Stimulated activated CD4-positive, alpha-beta T cell treated with anti-CD3 and anti-CD28 coated beads, Interleukin-12 subunit alpha, Interleukin-12 subunit beta, amount 100 ng/mL, for 48 hours (primary cell): ENCODE measurements at places on chromosomes 16 and 17.

GRCh38 chr17:75723171-75723930, 2.1 kb downstream of the ITGB4 start:
- DNase-seq, result no peak

DNA sequence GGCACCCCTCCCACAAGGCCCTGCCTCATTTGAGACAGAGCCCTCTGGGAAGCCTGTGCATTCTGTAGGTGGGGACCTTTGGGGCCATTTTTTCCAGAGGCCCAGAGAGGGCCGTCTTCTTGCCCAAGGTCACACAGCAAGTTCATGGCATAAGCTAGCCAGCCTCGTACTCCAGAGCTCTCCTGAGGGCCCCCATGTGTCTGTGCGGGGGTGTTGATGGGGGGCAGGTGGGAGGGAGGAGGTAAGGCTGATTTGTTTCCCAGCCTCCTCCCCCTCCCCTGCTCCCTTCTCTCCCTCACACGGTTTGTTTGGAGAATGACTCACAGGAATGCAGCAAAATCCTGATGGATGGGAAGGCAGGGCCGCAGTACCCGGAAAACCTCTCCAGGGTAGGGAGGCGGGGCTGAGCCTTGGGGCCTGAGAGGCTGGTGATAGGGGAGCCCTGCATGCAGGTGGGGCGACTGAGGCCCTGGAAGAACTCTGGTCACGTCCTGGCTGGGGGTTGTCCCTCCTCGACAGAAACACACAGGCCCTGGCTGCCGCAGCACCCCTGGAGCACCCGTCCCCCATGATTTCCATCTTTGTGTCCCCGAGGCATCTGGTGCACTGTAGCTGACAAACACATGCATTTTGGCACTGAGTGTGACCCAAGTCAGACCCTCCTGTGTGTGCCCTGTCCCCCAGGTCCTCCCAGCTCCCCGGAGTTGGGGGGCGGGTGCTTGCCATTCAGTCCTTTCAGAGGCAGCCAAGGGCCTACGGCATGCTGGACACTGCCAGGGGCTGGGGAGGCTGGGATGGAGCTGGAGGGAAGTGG, 29.7 kb downstream of the RAI1 start:
- no peak for DNase-seq

DNA sequence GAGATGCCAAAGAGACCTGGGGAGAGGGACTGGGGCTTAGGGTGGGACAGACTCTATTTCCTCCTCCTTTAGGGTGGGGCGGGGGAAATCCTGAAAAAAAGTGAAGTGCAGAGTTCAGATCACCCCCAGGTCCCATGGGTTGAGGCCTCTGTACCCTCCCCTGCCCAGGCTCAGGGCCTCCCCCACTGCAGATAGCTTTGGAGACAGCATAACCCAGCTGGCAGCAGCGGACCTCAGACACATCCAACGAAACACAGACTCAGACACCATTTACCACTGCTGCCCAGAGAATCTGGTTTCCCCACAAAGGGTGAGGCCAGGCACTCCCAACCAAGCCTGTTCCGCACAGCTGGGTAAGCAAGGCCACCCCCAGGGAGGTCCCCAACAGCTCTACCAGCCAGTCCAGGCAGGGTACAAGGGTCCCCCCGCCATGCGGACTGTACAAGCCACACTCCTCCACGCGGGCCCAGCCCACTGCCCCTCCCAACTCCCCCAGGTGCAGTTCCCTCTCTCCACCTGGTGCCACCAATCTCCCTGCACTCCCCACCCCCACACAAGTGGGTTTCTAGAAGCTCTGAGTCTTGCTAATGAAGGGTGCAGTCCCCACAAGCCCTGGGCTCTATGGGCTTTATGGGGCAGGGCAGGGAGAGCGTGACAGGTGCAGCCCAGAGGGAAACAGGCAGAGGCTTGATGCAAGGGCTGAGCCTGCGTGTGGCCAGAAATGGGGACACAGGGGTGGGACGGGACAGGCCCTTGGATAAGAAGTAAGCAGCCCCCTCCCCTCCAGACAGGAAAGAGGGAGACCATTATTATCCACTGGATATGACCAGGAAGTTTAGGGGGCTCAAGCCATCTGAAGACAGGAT, 8.9 kb downstream of the RHBDF2 start:
- DNase-seq, result no peak

GRCh38 chr17:36149296-36149820, 27.1 kb downstream of the TBC1D3B start:
- DNase-seq, result no peak

GRCh38 chr16:2532494-2533141, 1.4 kb upstream of the CEMP1 start:
- no peak for DNase-seq

DNA sequence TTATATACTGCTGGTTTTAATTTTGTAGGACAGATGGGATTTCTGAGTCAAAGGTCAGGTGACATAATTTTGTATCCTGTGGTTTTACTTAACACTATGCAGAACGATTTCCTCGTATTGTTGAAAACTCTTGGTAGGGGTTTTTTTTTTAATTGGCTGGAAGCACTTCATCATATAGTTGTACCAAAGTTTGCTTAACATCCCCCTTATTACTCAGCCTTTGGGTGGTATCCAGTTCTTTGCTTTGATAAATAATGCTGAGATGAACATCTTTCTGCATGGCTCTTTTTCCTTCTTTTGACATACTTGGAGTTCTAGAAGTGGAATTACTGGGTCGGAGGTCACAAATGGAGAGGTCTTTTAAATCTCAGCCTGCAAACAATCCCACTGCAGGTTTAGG, 419.1 kb downstream of the MAF start:
- DNase-seq, result no peak

GRCh38 chr17:51087072-51087757, 33.5 kb downstream of the SPAG9 start:
- DNase-seq, result no peak

DNA sequence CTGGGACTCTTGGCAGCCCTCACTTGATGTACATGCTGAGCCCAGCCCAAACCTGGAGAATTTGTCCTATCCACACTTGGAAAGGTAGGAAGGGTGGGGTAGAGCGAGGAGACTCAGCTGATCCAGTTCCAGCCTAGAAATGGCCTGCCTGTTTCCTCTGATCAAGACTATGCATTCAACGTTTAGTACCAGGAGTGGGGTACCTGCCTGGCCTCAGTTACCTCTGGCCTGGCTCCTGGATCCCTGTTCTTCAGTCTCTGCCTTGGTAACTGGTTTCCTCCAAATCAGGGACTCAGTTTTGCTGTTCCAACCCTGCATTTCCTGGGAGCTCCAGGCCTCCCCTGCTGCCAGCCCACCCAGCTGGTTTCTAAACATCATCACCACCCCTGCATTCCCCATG, 233.5 kb downstream of the GSG1L start:
- DNase-seq, result no peak

DNA sequence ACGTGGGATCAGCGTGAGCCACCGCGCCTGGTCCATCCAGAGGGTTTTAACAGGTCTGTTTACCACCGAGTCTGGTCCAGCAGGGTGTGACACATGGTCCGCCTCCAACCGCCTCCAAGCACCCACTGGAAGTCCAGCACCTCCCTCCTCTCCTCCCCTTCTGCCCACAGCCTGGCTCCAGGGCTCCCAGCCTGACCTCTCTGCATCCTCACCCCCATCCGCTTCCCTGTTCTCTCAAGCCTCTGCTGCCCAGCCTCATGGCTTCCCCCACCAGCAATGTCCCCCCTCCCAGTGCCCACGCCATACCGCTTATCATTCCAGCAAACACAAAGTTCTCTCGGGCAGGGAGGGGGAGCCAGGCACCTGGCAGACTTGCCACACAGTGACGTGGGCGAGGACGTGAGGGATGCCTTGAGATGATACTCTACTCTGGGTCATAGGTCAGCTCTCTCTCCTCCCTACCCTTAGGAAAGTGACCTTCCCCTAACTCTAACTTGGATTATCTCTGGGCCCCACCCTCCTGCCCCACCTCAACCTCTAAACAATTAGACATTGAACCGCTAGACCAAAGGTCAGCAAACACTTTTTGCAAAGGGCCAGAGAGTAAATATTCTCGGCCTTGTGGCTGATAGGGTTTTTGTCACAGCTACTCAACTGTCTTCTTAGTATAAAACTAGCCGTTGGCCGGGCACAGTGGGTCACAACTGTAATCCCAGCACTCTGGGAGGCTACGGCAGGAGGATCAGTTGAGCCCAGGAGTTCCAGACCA, 23.1 kb downstream of the CDC42EP4 start:
- no peak for DNase-seq

GRCh38 chr17:41340934-41341861, 9.4 kb downstream of the KRT33A start:
- DNase-seq, result no peak

DNA sequence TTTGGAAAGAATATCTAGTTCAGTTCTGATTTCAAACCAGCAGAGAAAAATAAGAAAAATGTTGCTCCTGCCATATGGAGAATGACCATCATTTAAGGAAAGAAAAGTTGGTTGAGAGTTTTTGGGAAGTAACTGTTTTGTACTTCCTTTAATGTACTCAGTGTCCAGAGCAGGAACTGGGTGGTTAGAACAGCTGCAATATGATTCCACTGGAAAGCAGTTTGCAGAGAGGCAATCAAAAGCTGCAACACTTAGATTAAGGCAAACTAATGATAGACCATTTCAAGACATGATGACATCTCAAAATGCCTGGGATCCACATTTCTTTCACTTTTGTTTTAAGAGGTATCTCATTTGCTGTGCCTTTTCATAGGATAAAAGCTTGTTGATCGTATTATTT, 313.3 kb upstream of the HSBP1 start:
- DNase-seq, result no peak

DNA sequence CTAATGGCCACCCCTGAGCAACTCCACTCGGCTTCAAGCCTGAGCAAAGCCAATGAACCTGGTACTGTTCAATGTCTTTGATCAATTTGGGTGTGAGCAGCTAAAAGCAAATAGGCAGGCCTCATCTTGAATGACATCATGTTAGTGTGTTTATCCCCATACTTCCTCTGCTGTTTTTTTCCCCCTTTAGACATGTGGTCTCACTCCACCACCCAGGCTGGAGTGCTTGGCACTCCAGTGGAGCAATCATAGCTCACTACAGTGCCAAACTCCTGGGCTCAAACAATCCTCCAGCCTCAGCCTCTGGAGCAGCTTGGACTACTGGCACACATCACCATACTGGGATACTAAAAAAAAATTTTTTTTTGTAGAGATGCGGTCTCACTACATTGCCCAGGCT, 75.4 kb downstream of the ARHGAP17 start:
- DNase-seq, result no peak

GRCh38 chr17:50549969-50550368, 3.0 kb downstream of the SPATA20 start:
- DNase-seq, result no peak

DNA sequence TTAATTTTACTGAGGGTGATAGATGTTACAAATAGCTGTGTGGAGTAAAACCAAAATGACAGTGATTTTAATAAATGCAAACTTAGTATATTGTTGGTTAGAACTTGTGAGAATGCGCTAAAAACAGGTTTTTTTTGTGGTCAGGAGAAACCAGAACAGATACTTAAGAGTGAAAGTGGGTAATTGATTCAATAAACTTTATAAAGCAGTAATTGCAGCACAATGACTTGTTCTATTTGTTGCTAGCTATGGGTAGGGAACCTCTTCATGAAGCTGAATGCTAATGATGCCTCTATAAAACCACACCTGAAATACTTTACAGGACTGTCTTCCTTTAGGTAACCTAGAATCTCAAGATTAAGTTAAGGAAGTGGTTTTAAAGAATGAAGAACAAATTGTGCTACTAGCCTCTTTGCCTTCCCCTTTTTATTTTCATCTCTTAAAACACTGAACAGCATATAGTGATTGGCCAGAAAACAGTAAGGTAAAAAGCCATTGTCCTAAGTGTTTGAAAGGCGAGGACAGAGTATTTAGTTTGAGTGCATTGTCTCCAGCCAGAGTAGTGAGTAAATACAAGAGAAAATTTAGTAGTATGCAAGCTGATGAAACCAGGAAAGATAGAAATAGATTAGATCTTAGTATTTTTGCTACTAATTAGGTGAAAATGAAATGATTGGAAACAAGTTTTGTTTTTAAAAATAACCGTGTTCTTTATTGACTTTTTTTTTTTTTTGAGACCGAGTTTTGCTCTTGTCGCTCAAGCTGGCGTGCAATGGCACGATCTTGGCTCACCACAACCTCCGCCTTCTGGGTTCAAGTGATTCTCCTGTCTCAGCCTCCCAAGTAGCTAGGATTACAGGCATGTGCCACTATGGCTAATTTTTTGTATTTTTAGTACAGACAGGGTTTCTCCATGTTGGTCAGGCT, 6.0 kb downstream of the GGNBP2 start:
- no peak for DNase-seq

GRCh38 chr16:72125635-72126428, 32.2 kb downstream of the DHX38 start:
- no peak for DNase-seq

DNA sequence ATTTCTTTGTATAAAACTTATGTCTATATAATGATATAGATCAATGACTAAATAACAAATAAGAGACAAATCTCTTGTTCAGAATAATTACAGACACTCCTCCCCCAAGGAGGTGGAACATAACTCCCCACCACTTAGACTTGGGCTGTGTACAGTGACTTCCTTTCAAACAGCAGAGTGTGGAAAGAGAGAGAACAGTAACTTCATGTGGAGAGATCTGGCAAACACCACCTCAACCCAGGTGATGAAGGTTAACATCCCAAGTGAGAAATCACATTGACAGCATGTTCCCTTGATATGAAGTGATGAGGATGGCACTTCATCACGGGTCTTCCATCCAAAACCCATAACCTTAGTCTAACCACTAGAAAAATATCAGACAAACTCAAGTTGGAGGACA, 169.3 kb downstream of the PARN start:
- DNase-seq, result no peak
